Cardiac septum (tissue), 1 donor: ENCODE measurements at places on chromosomes 1 and 21. TPM values are rescaled to one million over a fixed set of nuclear protein-coding genes. Genes with fewer than 3 reads are reported as not detected.

Gene LIN28A
- total RNA-seq = not detected

Gene EXTL1
- 9.2 TPM for total RNA-seq

Gene AUNIP
- not detected for total RNA-seq

Gene ATG4C
- 7.6 TPM for total RNA-seq

- no peak for DNase-seq
These were observed 84.3 kb upstream of the VAV3 start for GRCh38 chr1:108049178-108049819.

DNA sequence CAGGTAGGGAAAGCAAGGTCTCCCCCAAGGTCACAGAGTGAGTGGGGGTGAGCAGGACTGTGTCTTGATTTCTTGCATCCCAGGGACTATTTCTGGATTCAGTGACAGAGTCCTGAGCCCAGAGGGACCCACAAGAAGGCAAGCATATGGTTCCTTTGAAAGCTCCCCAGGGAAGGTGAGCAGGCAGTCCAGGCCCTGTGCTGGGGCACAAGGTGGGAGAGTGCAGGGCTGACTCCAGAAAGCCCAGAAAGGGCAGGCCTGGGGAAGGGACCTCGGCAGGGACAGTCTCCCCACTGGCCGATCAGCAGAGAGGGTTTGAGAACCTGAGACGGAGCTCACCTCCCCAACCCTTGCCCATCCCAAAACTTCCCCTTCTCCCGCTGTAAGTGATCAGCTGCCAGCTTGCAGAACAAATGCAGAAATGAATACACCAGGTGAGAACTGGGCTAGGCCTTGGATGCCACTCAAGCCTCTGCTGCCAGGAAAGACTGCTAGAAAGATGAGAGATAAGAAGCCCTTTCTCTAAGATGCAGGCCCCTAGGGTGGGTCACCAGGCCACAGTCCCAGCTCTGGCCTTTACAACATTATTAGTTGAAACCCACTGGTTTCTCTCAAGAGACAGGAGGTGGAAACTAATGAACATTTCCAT lies 121.0 kb downstream of the GLIS1 start:
- peak; percentile 55 for DNase-seq

DNA sequence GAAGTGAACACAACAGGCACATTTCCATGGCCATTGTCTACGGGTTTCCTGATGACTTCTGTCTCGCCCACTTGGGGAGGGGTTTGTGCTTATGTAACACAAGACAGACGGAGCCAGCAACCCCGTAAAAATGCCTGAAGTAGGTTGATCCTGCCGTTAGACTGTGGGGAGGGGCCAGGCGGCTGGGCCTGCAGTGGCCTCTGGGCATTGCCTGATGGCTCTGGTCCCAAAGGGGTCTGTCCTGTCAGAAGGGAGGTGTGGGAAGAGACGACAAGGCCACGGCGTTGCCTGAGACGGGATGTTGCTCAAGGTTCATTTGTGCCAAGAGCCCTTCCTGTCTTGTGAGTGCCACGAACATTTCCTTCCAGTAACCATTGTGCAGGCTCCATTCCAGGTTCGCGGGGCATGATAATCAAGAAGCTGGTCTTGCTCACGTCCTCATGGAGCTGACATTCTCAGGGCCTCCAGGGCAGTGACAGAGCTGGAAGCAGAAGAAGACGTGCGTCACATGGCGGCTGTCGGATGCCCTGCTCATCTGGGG lies 44.7 kb downstream of the ABCG1 start:
- DNase-seq = peak; percentile 82

GRCh38 chr1:149884433-149885338 lies 14.7 kb upstream of the BOLA1 start:
- no peak for DNase-seq

- no peak for DNase-seq
These were observed 53.3 kb upstream of the SEC16B start for GRCh38 chr1:178023181-178023618.

DNA sequence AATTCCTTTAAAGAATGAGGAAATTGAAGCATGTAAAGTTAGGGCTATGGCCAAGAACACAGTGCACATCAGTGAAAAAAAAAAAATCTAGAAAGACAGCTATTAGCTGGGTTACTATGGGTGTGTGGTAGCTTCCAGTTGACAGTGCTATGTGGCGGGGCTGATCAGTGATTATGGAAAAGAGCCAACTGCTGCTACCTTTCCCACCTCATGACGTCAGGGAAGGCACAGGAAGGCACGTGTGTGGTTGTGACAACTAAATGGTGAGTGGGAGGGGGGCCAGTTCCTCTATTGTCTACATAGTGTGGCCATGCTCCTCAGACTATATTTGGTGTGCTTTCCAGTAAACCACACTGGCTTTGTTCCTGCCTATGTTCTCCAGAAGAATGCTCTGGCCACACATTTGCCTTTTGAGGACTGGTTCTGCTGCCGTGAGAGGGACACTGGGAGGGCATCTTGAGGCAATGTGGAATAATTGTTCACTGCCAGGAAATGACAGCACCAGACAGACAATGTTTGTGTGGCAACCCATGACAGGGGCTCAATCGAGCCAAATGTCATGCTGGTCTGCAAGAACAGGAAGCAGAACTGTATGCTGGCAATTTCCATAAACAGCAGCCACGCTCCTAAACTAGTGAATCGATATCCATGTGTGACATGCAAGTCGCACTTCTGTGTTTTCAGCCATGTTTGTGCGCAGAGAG lies 3.0 kb upstream of the SDE2 start:
- DNase-seq = peak; percentile 94

DNA sequence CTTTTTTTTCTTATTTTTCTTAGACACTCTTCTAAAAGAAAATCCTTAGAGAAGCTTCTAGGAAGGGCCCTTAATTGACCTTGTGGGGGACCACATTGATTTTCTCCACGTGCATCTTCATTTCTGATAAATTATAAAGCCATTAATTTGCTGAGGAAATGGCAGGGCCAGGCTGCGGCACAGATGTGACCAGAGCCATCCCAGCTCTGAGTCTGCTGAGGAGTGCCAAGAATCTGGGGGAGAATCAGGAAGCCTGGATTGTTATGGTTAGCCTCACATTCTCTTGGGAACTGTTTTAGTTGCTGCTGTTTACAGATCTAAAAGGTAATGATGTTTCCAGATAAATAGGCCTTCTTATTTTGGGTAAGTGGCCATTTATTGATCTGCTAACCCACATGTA lies 16.2 kb downstream of the PROX1 start:
- DNase-seq = no peak

DNA sequence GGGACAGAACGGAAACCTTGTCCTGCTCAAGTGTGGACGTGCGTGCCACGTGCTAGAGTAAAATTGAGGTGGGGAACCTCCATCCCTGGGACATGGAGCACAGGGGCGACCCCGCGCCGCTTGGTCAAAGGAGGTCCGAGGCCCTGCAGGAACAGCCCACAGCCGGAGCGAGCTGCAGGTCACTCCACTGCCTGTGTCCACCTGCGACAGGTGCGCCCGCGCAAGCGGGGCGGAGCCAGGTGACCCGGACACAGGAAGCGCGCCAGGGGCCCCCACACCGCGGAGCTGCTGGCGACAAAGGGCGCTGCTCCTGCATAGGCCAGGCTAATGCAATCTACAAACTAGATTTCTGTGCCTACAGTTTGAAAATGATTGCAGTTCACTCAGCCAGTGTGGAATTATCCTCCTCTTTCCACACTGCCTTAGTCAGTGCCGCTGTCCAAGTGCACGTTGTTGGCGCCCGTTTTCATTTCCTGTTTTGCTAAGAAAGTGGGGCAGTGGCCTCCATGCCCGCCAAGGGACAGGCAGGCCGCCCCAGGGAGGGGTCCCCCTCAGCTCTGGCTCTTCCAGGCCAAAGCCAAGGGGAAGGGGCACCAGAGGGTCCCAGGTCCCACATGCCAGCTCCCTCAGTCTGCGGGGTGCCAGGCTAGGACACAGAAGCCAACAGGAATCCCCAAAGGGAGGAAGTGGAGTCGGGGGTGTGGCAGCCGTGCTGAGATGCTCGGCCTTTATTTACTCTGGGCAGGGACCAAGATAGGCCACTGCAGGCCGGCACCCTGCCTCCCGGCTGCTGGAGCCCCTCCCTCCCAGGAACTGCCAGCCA lies 4.3 kb upstream of the NADK start:
- peak; percentile 86 for DNase-seq

- DNase-seq = no peak
These were observed 74.2 kb downstream of the KIRREL1 start for GRCh38 chr1:158067662-158068061.
